ENCODE measurements at places on chromosomes 2 and 18. TPM values are rescaled to one million over a fixed set of nuclear protein-coding genes. Genes with fewer than 3 reads are reported as not detected.

GRCh38 chr2:70999362-70999761 is 4.7 kb upstream of the TEX261 start:
- no peaks in the 10 kb centered on the region for H3K36me3 ChIP-seq
- no peaks in the 10 kb centered on the region for H3K27me3 ChIP-seq
- no peak overlapping the region for H3K4me3 ChIP-seq
- DNase-seq, result no peak
- peak overlapping the region; percentile 90 for H3K27ac ChIP-seq

- no peaks in the 10 kb centered on the region for H3K27me3 ChIP-seq
- H3K36me3 ChIP-seq, result peaks cover 4% of the 10 kb centered on the region
- peaks cover 8% of the 10 kb centered on the region for H3K4me1 ChIP-seq
Observed at GRCh38 chr2:120298173-120298835, 45.7 kb downstream of the RALB start.

GRCh38 chr2:49943944-49944778 is 789.8 kb upstream of the FSHR start:
- H3K27ac ChIP-seq, result no peak overlapping the region
- DNase-seq, result no peak
- peaks cover 11% of the 10 kb centered on the region for H3K4me1 ChIP-seq
- no peak overlapping the region for H3K4me3 ChIP-seq

- no peaks in the 10 kb centered on the region for H3K27me3 ChIP-seq
- DNase-seq, result no peak
- H3K4me1 ChIP-seq, result peaks cover 13% of the 10 kb centered on the region
- no peak overlapping the region for H3K4me3 ChIP-seq
Observed at GRCh38 chr2:49948091-49948490, 793.8 kb upstream of the FSHR start.

GRCh38 chr18:79545736-79546171 is 133.8 kb upstream of the CTDP1 start:
- H3K36me3 ChIP-seq, result no peaks in the 10 kb centered on the region
- no peaks in the 10 kb centered on the region for H3K27me3 ChIP-seq
- no peak for DNase-seq
- H3K4me1 ChIP-seq, result peaks cover 3% of the 10 kb centered on the region
- no peak overlapping the region for H3K27ac ChIP-seq

GRCh38 chr18:47081578-47081977 is 46.2 kb upstream of the ELOA2 start:
- DNase-seq, result no peak
- H3K27me3 ChIP-seq, result no peaks in the 10 kb centered on the region
- no peak overlapping the region for H3K27ac ChIP-seq

The FSIP2 gene
- 13.8 TPM for total RNA-seq

DNA sequence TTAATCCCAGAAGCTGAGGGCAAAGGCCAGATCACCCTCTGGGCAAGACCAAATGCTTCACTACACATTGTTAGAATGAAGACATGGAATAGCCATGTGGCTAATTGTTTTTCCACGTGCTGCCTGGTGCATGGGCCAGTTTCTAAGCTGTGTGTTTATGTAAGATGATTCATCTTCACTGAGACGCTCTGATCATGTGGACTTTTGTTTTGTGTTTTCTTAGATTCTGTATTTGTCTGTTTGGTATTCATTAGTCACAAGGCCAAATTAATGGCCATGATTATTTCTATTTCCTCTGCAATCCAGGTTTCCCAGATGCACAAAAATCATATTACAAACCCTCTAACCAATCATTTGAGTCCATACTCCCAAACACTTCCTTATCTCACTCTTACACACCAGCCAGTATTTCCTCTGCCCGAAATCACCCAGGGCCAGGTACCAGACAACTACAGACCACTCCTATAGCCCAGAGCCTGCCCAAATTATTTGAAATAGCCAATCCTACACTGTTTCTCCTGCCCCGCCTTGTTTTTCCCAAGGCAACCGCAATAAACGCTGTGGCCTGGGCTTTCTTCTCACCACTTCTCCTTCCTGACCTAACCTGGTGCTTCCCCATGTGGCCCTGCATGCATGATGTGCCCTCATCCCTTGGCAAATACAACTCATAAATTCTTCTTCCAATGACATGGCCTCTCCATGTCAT is 94.2 kb upstream of the SP3 start:
- no peaks in the 10 kb centered on the region for H3K36me3 ChIP-seq
- H3K27me3 ChIP-seq, result no peaks in the 10 kb centered on the region
- H3K4me1 ChIP-seq, result peaks cover 13% of the 10 kb centered on the region
- H3K27ac ChIP-seq, result no peak overlapping the region
- H3K4me3 ChIP-seq, result no peak overlapping the region

- no peak overlapping the region for H3K4me3 ChIP-seq
- H3K27me3 ChIP-seq, result no peaks in the 10 kb centered on the region
- DNase-seq, result no peak
- H3K36me3 ChIP-seq, result no peaks in the 10 kb centered on the region
- H3K4me1 ChIP-seq, result peaks cover 26% of the 10 kb centered on the region
- H3K27ac ChIP-seq, result peak overlapping the region; percentile 19
Observed at GRCh38 chr18:5961097-5961827, 65.9 kb upstream of the TMEM200C start.

GRCh38 chr2:18271370-18272147 is 288.9 kb downstream of the RDH14 start:
- H3K4me1 ChIP-seq, result no peaks in the 10 kb centered on the region
- DNase-seq, result no peak
- H3K36me3 ChIP-seq, result no peaks in the 10 kb centered on the region
- H3K4me3 ChIP-seq, result no peak overlapping the region

DNA sequence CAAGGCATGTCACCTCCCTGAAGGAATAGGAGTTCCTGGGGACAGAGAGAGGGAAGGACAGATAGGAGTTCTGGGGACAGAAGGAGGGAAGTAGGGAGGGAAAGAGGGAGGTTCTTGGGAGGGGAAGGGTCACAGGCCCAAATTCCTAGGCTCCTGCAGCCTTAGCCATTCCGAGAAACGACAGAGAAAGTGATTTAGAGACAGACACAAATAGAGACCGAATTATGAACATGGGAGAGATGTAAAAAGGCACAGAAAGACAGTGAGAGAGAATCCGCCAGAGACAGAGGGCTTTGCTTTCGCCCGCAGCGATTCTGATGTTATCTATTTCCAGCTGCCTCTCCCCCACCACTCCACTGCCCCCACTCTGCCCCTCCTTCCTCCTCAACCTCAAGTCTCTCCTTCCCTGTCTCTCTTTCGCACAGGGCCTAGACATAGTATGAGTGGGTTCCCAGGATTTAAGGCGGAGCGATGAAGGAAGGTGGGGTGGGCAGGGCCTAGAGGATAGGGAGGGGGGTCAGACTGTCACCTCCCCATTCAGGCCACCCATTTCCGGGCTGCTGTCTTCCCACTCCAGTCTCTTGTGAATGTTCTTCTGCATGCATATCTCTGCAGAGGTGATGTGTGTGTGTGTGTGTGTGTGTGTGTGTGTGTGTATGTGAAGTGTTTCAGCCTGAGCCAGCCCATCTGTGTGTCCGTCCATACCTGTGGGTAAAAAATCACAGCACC is 3.3 kb upstream of the WNT6 start:
- H3K4me3 ChIP-seq, result no peak overlapping the region
- peaks cover 7% of the 10 kb centered on the region for H3K4me1 ChIP-seq
- peaks cover 96% of the 10 kb centered on the region for H3K27me3 ChIP-seq
- DNase-seq, result no peak
- H3K36me3 ChIP-seq, result no peaks in the 10 kb centered on the region

DNA sequence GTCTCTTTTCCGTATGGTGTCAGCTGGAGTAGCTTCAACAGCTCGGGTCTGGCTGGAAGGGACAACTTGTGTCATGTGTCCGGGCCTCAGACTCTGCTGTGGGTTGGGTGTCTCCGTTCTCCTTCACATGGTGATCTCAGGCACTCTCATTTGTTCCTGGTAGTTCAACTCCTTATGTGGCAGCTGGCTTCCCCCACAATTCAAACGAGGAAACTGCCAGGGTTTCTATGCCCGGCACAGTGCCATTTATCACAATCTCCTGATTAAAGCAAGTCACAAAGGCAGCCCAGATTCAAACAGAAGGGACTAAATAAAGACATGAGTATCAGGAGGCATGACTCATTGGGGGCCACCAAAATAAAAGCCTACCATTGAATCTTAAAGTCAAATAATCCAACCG is 22.7 kb downstream of the MRO start:
- H3K27ac ChIP-seq, result no peak overlapping the region
- no peaks in the 10 kb centered on the region for H3K36me3 ChIP-seq
- no peak overlapping the region for H3K4me3 ChIP-seq
- no peak for DNase-seq
- no peaks in the 10 kb centered on the region for H3K27me3 ChIP-seq
- H3K4me1 ChIP-seq, result no peaks in the 10 kb centered on the region

GRCh38 chr2:2919574-2920365 is 457.8 kb downstream of the EIPR1 start:
- H3K36me3 ChIP-seq, result no peaks in the 10 kb centered on the region
- DNase-seq, result no peak
- H3K27me3 ChIP-seq, result no peaks in the 10 kb centered on the region
- no peak overlapping the region for H3K27ac ChIP-seq
- no peak overlapping the region for H3K4me3 ChIP-seq

The NPAS2 gene
- total RNA-seq, result 0.89 TPM

- peaks cover 40% of the 10 kb centered on the region for H3K4me1 ChIP-seq
- no peak overlapping the region for H3K4me3 ChIP-seq
- DNase-seq, result peak; percentile 84
- H3K27me3 ChIP-seq, result no peaks in the 10 kb centered on the region
- no peaks in the 10 kb centered on the region for H3K36me3 ChIP-seq
Observed at GRCh38 chr2:16406496-16407289, 258.9 kb downstream of the CYRIA start.

GRCh38 chr2:18611604-18612003 is 22.2 kb upstream of the NT5C1B start:
- H3K27ac ChIP-seq, result no peak overlapping the region
- no peak for DNase-seq
- no peaks in the 10 kb centered on the region for H3K27me3 ChIP-seq
- H3K4me1 ChIP-seq, result no peaks in the 10 kb centered on the region
- H3K36me3 ChIP-seq, result no peaks in the 10 kb centered on the region
- H3K4me3 ChIP-seq, result no peak overlapping the region

DNA sequence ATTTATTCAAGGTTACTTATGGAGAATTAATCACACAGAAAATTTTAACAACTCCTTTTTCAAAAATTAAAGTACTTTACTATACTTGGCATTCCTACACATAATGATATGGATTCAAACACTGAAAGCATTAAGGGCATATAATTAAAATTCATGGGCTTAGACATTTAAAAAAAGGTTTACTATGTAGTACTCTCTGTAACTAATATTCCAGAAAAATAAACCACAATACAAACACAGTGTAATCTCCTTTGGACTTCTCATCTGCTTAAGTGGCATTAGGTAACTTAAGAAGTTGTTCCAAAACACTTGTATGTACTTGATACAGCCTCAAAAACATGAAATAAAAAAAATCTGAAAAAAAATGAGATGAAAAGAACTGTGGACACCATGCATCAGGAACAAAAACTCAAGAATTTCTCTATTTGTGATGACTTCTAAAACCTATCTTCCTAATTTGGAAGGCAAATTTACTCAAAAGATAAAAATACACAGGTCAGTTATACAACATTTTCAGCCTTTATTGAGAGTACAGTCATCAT is 21.0 kb downstream of the C1D start:
- DNase-seq, result no peak
- H3K4me1 ChIP-seq, result peaks cover 3% of the 10 kb centered on the region
- no peaks in the 10 kb centered on the region for H3K27me3 ChIP-seq

The FRZB gene
- 9.6 TPM for total RNA-seq

DNA sequence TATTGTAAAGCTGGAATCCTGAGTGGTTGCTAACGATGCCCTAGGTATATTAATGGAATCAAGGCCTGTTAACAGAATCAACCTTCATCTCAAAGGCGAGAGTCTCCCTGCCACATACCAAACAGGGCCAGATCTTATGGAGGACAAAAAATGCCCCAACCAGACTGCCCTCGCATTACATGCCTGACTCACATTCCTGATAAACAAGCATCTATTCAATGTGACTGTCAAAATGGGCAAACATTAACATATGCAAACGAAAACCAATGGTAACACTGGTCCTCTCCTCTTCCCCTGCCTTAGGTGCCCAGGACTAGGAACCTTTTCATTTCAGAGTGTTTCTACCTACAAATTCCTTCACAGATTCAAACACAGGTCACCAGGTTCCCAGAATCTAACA is 83.4 kb downstream of the COL6A3 start:
- no peak overlapping the region for H3K27ac ChIP-seq
- H3K27me3 ChIP-seq, result no peaks in the 10 kb centered on the region
- H3K4me1 ChIP-seq, result no peaks in the 10 kb centered on the region
- no peaks in the 10 kb centered on the region for H3K36me3 ChIP-seq
- DNase-seq, result peak; percentile 4

The ARHGEF4 gene
- 82.2 TPM for total RNA-seq

- no peaks in the 10 kb centered on the region for H3K27me3 ChIP-seq
- H3K4me1 ChIP-seq, result no peaks in the 10 kb centered on the region
- no peaks in the 10 kb centered on the region for H3K36me3 ChIP-seq
- no peak for DNase-seq
- no peak overlapping the region for H3K27ac ChIP-seq
- H3K4me3 ChIP-seq, result no peak overlapping the region
Observed at GRCh38 chr2:195697681-195698220, 40.7 kb downstream of the SLC39A10 start.

DNA sequence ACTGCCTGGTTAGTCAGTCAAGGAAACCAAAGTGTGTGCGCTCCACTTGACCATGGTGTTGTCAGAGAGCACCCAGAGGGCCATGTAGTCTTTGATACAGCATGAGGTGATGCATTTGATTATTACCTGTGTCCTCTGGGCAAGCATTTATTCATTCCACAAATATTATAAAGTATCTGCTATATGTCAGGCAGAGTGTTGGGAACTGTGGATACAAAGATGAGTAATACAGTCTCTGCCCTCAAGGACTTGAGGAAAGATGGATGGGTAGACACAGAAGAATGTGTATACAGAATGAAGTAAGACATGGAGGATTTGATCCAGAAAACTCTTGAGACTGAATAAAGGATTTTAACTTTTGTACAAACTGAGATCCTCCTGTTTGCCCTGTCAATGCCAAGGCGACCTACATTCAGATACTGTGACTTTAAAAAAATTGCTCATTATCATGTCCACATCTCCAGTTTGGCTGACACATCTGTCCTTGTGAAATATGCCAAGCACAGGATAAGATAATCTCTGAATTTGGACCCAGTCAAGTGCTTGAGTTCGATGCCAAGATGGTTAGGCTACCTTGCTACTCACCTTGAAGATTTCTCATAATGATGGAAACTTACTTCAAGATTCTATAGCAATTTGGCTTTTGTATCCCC is 50.8 kb downstream of the ACYP2 start:
- DNase-seq, result no peak
- no peak overlapping the region for H3K27ac ChIP-seq
- no peaks in the 10 kb centered on the region for H3K36me3 ChIP-seq
- H3K4me1 ChIP-seq, result peaks cover 8% of the 10 kb centered on the region

GRCh38 chr2:205358351-205358815 is 323.9 kb upstream of the NRP2 start:
- no peak for DNase-seq
- no peak overlapping the region for H3K27ac ChIP-seq
- no peaks in the 10 kb centered on the region for H3K4me1 ChIP-seq
- H3K27me3 ChIP-seq, result no peaks in the 10 kb centered on the region
- H3K4me3 ChIP-seq, result no peak overlapping the region
- no peaks in the 10 kb centered on the region for H3K36me3 ChIP-seq
